DND-41 (cell line): ENCODE measurements at places on chromosomes 3 and 15.

DNA sequence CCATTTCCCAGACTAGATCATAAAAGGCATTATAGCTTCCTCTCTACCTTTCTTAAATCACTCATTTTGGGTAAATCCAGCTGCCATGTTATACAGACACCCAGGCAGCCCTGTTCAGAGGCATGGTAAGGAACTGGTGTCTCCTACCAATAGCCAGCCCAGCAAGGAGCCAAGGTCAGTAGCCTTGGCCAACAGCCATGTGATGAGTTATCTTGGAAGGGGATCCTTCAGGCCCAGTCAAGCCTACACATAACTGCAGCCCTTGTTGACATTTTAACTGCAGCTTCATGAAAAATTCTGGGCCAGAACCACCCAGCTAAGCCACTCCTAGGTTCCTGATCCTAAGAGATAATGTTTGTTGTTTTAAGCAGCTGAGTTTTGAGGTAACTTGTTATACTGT lies 29.0 kb upstream of the ZMAT3 start:
- DNase-seq: no peak

- no peak for DNase-seq
These were observed 52.6 kb upstream of the ULK4 start for GRCh38 chr3:42014458-42014920.

DNA sequence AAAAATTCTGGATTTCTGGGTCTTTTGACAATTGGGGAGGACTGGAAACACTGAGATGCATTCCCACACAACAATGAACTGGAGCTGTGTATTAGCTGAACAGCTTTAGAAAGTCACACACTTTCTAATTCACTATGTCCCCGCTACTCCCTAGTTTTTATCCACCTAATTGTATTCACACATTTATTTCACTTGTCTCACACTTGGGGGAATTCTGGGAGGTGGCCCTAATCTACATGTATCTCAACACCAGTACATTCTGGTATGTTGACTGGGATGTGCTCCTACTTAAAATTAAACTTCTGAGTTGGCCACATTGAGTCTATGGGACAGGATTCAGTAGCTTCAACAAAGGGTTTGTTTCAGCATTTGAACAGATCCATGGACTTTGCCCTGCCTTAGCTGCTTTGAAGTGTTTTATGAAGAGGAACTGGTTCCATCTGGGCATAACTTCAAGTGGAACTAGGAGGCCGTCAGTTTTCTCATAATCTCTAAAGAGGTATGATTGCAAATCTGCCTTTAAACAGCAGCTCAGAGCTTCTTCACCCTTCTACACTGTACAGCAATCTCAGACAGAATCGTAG lies 106.5 kb upstream of the CMC1 start:
- no peak for DNase-seq

- peak; percentile 61 for DNase-seq
These were observed 156.6 kb downstream of the MCTP2 start for GRCh38 chr15:94387849-94388441.

DNA sequence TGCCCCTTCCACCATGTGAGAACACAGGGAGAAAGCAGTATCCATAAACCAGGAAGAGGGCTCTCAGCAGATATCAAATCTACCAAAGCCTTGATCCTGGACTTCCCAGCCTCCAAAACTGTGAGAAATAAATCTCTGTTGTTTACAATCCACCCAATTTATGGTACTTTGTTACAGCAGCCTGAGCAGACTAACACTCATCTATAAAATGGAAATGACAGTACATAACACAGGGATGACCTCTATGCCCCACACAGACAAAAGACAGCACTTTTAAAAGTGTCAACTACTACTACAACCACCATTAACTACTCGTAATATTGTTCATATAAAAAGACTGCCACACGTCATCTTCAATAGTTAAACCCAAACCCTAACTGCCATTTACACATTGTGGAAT lies 5.7 kb downstream of the RYK start:
- DNase-seq: no peak

DNA sequence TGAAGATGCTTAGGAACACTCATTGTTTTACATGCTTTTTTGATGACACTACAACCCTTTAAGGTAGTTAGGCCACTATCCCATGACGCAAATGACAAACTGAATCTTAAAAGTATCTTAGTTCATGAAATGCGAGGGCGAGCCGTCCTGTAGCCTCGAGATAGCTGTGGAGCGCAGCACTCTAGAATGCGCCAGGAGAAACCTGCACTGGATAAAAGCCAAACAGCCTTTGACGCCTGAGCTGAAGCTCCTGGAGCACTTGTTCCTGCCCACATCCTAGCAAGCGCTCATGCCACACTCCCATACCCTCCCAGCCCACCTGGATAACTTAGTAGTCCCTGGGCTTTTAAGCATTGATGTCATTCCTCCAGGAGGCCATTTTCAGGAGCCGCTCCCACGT lies 516.9 kb downstream of the GABRG3 start:
- no peak for DNase-seq

DNA sequence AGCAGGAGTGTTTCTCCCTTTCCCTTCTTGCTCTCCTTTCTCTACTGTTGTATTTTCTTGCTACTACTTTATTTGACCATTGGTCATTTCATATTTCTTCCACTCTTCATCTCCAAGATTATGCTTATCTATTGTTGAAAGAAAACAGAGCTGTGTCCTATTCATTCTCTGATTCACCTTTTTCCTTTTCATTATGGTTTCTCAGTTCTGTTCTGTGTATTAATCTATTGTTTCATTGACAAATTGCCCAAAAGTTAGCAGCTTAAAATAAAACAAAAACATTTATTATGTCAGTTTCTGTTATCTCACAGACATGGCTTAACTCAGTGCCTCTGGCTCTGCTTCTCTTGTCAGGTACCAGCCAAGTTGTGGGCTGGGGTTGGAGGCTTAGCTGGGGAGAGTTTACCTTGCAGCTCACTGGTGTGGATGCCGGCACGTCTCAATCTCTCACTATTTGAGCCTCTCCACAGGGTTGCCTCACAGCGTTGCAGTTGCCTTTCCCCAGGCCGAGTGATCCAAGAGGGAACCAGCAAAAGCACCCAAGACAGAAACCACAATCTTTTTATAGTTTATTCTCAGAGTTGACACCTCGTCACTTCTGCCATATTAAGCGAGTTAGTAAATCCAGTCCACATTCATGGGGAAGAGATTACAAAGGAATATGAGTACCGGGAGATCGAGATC lies 36.9 kb upstream of the FILIP1L start:
- no peak for DNase-seq

GRCh38 chr15:96619174-96619573 lies 288.7 kb downstream of the NR2F2 start:
- DNase-seq: no peak

DNA sequence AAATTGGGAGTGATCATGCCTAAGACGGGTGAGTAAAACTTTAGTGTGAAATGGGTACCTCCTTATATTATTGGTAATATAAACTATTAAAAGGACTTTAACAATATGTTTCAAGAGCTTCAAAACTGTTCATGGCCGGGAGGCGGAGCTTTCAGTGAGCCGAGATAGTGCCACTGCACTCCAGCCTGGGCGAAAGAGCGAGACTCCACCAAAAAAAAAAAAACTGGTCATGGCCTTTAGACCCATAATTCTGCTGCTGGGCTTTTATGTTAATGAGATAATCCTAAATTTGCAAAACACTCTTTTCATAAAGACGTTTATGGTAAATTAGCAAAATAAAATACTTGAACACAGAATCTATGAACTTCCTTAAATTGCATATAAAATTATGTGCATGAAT lies 22.8 kb downstream of the TRPC1 start:
- DNase-seq: no peak

- no peak for DNase-seq
These were observed 48.4 kb upstream of the MEIS2 start for GRCh38 chr15:37148714-37149113.
